Jurkat, Clone E6-1 (cell line): ENCODE measurements at places on chromosomes 7 and 10.

DNA sequence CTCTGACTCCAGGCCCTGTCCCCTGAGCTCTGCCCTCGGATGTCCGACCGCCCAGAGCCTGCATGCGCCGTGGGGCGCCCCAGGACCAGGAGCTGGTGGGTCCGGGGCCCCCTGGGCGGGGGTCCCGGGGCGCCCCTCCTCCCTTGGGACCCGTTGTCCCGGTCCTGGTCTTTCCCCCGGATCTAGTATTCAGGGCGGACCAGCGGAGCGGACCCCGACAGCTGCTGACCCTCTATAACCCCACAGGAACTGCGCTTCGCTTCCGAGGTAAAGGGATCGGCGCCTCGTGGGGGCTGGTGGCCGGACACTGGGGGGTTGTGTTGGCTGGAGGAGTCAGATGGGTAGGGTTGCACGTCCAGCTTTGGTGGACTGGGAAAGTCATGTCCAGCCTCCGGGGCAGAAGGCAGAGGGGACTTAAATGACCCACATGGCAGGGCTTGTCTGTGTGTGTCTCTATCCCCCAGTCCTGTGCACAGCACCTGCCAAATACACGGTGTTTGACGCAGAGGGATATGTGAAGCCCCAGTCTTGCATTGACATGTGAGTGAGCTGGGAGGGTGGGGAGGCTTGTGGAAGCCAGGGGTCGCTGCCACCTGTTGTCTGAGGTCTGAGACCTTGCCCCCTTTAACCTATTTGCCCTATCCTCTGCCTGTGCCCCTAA, 520 bp downstream of the MOSPD3 start:
- DNase-seq = no peak

DNA sequence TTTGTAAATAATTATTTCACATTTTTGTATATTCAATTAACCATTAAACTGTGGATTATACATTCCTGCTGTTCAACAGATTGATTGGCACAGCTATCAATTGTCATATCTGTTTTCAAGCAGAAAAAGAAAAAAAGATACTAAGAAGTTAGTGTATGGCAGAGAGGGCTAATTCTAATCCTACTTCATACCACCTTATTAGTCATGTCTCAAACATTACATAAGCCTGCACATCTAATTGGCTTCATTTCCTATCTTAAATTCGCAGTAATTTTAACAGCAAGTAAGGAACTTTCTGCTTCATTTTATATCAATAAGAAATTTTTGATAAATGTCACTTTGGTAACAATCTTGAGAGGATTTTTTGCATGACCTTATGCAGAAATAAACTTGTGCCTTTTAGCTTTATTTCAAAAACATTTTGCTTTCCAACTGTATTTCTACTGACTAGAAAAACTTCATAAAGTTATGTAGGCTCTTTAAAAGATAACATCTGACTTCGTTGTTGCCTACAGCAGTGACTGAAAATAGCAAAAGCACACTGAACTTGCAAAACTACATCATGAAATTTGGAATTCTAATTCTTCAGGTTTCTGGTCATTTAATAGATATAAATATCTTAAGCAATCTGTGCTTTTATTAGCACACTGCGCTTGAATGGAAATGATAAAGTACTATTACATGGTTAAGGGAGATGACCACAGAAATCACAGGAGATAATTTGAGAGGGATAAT, 111.5 kb downstream of the SEMA3C start:
- no peak for DNase-seq

DNA sequence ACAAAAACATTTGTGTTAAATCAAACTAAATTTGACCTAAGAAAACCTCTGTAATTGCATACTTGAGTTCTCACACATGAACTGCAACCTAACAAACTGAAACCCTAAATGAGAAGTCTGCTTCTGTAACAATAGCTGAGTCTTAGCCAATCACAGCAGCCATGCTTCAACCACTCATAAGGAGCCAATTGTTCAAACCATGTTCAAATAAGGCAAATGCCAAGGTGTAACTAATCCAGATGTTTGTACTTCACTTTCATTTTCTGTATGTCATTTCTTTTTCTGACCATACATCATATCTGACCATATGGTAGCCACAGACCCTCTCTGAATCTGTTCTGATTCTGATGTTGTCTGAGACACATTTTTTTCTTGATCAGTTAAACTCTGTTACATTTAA, 47.5 kb upstream of the ANTXRL start:
- DNase-seq = no peak

DNA sequence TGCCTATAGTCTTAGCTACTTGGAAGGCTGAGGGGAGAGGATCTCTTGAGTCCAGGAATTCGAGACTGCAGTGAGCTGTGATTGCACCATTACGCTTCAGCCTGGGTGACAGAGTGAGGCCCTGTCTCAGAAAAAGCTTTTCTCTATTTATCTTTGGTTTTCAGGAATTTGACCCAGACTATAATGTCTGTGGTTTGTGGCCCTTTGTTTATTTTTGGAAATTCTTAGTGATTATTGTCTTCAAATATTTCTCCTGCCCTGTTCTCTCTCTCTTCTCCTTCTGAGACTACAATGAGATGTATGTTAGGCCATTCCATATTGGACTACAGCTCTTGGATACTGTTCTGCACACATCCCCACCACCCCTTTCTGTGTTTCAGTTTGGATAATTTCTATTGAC, 4.7 kb downstream of the MUC12 start:
- no peak for DNase-seq

GRCh38 chr7:85483177-85483576, 296.3 kb upstream of the SEMA3D start:
- no peak for DNase-seq

GRCh38 chr10:108560488-108560887, 1362.8 kb downstream of the XPNPEP1 start:
- DNase-seq = no peak

GRCh38 chr7:144670218-144670617, 165.6 kb downstream of the TPK1 start:
- DNase-seq = no peak

- no peak for DNase-seq
These were observed 9.4 kb upstream of the PSAP start for GRCh38 chr10:71860243-71861029.

DNA sequence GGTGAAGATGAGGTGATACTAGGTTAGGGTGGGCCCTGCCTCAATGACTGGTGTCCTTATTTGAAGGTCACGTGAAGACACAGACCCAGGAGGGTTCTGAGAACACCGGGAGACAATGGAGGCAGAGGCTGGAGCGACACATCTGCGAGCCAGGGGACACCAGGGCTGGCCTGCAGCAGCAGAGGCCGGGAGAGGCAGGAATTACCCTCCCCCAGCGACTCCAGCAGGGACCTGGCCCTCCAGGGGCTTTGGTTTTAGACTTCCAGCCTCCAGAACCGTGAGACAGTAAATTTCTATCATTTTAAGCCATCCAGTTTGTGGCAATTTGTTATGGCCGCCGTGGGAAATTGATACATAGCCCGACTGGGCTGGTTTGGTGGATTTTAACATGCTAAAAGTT, 152.2 kb downstream of the DNAJB6 start:
- DNase-seq = no peak

- no peak for DNase-seq
These were observed 289.0 kb downstream of the GLRX3 start for GRCh38 chr10:130425169-130425568.
